ENCODE measurements at places on chromosomes 7 and 10. TPM values are rescaled to one million over a fixed set of nuclear protein-coding genes. Genes with fewer than 3 reads are reported as not detected.

GRCh38 chr10:13218878-13219277 is 15.3 kb downstream of the UCMA start:
- no peak for DNase-seq

The MPLKIP gene
- 13.9 TPM for total RNA-seq

The CFAP70 gene
- 0.18 TPM for total RNA-seq

DNA sequence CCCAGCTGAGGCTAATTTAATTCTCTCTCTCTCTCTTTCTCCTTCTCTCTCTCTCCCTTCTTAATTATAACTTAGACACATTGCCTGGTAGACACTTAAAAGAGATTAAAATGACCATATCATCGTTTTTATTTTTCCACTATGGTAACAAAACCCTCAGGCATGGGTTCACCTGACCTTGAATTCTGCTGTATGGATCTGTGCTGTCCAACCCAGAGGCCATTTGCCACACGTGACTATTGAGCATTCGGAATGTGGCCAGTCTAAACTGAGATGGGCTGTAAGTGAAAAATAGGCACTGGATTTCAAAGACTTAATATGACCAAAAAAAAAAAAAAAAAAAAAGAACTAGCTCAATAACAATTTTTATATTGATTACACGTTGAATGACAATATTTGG is 93.6 kb downstream of the NHLRC2 start:
- no peak for DNase-seq

DNA sequence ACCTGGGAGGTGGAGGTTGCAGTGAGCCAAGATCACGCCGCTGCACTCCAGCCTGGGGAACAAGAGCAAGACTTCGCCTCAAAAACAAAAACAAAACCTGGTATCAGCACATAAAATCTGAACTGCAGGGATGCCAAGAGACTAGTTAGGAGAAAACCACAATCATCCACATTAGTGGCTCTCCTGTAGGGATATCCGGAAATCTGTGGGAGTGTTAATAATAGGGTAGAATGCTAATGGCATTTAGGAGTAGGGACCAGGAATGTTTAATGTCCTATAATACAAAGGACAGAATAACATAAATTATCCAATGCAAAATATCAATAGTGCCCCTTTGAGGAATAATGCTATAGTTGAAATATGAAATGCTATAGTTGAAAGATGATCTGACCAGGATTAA is 24.3 kb downstream of the KIF5B start:
- DNase-seq, result no peak

DNA sequence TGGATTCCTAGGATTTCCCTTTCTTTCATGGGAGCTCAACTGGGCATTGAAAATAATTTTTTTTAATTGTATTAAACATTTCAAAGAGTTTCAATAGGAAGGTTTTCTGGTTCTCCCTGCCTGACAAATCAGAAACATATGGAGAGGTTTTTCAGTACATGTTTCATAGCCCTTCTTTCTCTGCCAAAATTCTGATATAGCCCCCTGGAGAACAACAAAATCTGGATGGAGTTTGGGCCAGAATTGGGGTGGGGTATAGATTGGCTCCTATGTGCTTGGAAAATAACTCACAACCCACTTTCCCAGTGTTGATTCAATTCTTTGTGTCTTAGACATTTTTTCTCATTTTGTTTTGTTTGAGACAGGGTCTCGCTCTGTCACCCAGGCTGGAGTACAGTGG is 24.6 kb upstream of the EIF4H start:
- DNase-seq, result no peak
